ENCODE measurements at places on chromosomes 1 and 21. TPM values are rescaled to one million over a fixed set of nuclear protein-coding genes. Genes with fewer than 3 reads are reported as not detected.

Gene EPHA8
- total RNA-seq, result not detected

Gene AADACL3
- not detected for total RNA-seq

Gene FALEC
- total RNA-seq, result not detected

DNA sequence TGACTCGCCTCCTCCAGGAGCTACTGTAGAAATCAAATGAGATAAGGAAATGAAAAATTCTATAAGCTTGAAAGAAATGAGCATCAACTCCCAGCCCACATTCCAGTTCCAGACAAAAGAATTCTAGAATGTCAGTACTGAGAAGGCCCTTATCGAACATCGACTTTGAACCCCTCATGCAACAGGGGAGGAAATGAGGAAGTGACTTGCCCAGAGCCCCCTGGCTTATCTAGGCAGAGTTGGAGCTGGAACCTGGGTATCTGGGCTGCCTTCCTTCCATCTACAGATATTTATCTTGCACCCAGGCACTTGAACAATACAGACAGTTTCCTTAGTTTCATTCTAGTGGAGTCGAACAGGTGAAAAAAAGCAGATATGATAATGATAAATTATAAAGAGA lies 22.3 kb downstream of the MECR start:
- no peak overlapping the region for H3K4me3 ChIP-seq
- no peaks in the 10 kb centered on the region for H3K4me1 ChIP-seq
- no peaks in the 10 kb centered on the region for H3K27me3 ChIP-seq
- no peak overlapping the region for H3K27ac ChIP-seq
- peaks cover 54% of the 10 kb centered on the region for H3K36me3 ChIP-seq

DNA sequence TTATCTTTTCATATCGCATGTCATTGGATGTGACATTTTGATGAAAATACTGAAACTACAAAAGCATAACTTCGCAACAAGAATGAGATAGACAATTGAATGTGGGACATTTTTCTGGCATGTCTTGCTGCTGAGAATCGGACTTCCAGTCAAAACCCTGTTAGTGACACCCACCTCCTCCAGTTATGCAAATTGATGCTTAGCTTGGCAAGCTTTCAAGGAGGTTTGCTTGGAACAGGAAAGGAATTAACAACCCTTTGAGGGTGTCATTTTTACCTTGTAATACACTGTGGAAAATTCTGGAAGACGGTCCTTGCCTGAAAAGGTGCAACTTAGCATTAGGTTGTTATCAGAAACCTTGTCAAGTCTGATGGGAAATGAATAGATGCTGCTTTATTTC lies 38.8 kb upstream of the FAM3B start:
- H3K36me3 ChIP-seq, result peaks cover 9% of the 10 kb centered on the region
- H3K27me3 ChIP-seq, result no peaks in the 10 kb centered on the region
- H3K4me3 ChIP-seq, result no peak overlapping the region
- no peak for DNase-seq

DNA sequence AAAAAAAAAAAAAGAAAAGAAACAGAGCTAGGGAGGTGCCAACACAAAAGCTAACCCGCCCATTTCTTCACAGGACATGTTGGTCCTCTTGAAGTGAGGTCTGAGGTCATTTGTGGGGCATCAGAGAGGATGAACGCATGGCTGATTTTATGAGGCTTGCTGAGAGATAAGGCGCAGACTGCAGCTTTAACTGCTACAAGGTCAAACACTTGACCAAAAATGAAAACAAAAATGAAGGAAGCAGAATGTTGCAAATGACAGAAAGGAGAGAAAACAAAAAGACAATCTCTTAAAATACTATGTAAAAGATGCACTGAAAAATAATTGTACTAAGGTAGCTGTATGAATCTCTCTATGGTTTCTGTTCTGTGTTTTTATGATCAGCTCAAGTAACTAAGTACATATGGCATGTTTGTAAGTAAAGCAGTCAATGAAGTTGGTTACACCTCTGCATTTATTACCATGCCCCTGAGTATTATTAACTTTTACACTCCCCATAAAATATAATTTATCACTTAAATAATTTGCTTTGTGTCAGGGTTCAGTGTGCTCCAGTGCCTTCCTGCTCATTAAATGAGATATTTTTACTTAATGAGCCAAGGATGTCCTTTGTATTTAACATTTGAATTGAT lies 249.1 kb upstream of the NR5A2 start:
- peaks cover 36% of the 10 kb centered on the region for H3K4me1 ChIP-seq
- no peaks in the 10 kb centered on the region for H3K27me3 ChIP-seq
- no peak overlapping the region for H3K4me3 ChIP-seq
- no peak for DNase-seq
- H3K27ac ChIP-seq, result no peak overlapping the region
- no peaks in the 10 kb centered on the region for H3K36me3 ChIP-seq

DNA sequence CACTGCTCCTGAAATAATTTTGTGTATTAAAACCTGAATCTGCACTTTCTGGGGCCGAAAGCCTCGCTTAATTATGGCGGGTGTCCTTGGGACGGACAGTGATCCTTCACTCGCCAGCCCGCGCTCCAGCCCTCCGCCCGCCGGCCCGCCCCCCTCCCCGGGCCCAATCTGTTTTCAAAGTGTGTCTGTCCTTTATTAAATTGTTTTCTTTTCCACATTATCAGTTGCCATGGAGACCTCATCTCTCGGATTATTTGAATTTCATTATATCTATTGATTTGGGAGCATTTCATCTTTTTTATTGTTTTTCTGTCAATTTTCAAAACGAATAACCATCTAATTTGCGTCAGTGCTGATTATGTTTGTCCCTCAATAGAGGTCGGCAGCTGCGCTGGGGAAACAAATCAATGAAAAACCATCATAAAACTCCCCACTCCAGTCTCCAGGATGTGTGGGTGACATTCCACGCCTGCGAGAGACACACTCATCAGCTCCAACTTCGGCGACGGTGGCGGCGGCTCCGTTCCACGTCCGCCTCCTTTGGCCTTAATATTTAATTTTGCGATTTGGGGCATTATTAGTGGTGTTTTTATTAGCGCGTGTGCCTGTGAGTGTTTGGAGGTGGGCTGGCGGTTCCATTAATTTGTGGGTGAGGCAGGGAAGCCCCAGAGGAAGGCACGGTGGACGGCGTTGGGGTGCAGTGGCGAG lies 123.9 kb downstream of the CASZ1 start:
- H3K27ac ChIP-seq, result no peak overlapping the region
- peaks cover 6% of the 10 kb centered on the region for H3K36me3 ChIP-seq
- DNase-seq, result no peak
- H3K4me3 ChIP-seq, result no peak overlapping the region
- H3K27me3 ChIP-seq, result no peaks in the 10 kb centered on the region

DNA sequence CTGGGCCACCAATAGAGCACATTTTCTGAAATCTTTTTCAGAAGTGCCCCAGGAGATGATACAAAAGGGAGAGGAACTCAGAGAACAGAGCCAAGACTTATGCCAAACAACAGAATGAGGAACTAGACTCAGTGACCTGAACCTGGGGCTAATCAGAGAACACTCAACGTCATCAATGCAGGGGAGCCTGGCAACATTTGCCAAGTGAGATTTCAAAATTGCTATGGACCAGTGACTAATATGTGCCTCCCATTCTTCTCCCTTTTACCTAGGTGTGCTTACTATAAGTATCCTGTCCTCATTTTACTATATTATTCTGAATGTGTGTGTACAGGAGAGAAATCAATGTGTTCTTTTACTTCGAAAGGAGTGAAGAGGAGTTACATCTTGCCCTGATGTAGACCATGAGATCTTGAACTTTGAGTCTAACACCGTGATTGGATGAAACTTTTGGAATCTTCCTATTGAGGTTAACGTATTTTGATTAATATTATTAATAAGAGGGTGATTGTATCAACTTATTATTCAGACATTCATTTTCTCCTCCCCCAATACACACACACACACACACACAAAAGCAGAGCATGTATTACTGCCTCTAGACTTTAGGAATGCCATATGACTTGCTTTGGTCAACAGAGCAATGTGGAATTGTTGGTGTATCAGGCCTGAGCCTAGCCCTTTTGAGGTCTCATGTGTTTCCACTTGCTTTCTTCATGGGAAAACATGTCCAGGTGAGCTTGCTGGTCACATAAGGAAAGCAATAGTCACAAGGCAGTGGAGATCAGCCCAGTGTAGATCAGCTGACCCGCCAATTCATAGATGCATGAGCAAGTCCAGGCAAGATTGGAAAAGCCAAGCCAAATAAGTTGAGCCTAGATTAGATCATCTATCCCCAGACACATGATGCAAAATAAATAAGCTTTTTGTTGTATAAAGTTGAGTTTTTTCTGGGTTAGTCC lies 80.3 kb upstream of the ETS2 start:
- H3K27me3 ChIP-seq, result no peaks in the 10 kb centered on the region
- no peak overlapping the region for H3K4me3 ChIP-seq
- DNase-seq, result no peak
- H3K27ac ChIP-seq, result no peak overlapping the region

- H3K27ac ChIP-seq, result no peak overlapping the region
- DNase-seq, result no peak
- H3K4me3 ChIP-seq, result no peak overlapping the region
- H3K36me3 ChIP-seq, result no peaks in the 10 kb centered on the region
- peaks cover 5% of the 10 kb centered on the region for H3K4me1 ChIP-seq
These were observed 202.5 kb upstream of the EDN2 start for GRCh38 chr1:41687007-41687406.

- no peak for DNase-seq
- peaks cover 59% of the 10 kb centered on the region for H3K4me1 ChIP-seq
- H3K36me3 ChIP-seq, result peaks cover 6% of the 10 kb centered on the region
These were observed 1.8 kb downstream of the USP24 start for GRCh38 chr1:55213151-55213884.
